ENCODE measurements at places on chromosomes 6 and 20.

GRCh38 chr6:146381486-146381885 is 162.1 kb upstream of the RAB32 start:
- DNase-seq: no peak

DNA sequence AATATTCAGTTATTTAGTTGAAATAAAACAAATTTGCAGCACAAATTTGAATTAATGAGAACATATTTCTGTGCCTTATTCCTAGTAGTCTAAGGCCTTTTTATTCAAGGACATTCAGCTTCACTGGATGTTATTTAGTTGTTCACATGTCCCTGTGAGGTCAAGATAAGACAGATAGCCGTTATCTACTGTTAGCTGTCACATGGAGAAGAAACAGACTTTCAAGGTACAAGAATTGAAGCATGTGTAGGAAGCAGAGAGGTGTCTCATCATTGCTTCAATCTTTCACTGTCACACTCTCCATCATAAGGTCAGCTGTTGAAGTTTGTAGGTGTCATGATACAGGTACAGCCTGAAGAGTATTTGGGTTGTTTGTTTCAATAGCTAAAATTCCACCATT is 112.9 kb upstream of the JAG1 start:
- DNase-seq: no peak

DNA sequence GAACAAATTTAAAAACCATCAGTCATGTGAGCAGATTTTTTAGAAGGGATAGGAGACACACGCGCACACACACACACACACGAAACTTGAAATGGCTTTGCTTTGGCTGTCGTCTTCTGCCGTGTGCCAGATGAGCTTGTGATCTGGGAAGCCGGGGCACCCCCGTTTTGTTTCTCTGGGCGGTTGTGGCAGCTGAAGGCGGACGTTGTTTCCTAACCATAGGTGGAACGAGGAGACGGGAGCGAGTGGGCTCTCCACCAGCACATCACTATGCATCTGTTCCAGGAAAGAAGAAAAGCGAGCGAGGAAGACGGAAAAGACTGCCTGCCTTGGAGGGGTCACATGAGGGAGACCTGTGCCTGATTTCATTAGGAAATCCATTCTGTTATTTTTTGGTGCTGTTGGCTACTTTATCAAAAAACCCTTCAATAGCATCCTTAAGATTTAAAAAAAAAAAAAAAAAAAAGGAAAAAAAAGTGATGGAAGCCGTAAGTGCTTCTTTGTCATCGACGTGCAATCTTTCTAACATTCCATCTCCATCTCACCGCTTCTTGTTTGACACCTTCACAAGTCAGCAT is 142.1 kb downstream of the DTNBP1 start:
- no peak for DNase-seq

GRCh38 chr6:48090546-48090945 is 20.5 kb downstream of the PTCHD4 start:
- DNase-seq: no peak

GRCh38 chr6:135941275-135942025 is 89.9 kb downstream of the PDE7B start:
- no peak for DNase-seq

DNA sequence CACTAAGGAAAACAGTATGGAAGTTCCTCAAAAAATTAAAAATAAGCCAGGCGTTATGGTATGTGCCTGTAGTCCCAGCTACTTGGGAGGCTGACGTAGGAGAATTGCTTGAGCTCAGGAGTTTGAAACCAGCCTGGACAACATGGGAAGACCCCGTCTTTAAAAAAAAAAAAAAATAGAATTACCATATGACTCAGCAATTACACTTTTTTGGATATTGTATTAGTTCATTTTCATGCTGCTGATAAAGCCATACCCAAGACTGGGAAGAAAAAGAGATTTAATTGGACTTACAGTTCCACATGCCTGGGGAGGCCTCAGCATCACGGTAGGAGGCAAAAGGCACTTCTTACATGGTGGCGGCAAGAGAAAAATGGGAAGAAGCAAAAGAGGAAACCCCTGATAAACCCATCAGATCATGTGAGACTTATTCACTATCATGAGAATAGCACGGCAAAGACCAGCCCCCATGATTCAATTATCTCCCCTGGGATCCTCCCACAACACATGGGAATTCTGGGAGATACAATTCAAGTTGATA is 10.8 kb upstream of the SMIM29 start:
- no peak for DNase-seq

DNA sequence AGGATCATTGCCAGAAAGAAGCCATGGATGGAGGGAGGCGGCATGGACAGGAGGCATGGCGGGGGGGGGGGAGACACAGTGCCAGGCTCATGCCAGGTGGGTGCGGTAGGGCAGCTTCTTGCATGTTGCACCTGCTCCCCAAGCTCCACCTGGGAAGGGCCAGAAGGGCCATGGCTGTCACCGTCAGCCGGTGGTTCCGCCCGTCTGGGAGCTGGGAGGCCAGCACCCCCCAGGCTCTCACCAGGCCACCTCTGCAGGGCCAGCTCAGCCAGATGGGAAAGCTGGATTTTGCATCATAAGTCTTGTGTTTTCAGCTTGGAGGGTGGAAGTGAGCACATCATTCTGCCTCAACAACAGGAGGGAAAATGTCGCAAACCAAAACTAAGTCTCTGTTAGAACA is 404.7 kb downstream of the TAF4 start:
- DNase-seq: no peak

DNA sequence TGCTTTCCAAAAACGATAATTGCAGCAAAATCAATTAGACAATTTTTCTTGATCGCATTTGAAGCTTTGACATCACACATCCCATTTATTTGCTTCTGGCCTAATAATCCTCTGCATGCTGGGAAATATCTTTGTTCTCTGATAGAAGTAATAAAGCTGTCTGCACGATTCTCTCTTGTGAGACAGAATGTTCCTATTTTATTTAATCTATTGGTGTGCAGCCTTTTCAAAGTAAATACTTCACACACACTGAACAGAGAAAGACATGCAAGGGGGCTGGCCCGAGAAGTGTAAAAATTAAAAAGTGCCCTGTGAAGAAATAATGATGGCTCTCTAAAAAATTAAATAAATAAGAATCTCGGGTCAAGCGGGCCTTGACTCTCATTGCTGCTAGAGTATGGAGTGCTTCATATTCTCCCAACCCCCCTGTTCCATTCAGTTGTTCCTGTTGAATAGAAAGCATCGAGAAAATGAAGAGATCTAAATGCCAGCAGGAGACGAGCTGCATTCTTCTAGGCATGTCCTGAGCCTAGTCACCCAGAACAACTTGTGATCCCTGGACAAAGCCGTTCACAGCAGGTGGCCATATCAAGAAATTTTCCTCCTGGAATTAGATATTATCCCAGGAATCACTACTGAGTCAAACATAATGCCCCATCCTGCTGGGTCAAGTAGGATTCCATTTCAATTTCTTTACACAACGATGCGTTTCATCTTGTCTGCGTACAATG is 625.9 kb upstream of the EPHA7 start:
- DNase-seq: no peak

DNA sequence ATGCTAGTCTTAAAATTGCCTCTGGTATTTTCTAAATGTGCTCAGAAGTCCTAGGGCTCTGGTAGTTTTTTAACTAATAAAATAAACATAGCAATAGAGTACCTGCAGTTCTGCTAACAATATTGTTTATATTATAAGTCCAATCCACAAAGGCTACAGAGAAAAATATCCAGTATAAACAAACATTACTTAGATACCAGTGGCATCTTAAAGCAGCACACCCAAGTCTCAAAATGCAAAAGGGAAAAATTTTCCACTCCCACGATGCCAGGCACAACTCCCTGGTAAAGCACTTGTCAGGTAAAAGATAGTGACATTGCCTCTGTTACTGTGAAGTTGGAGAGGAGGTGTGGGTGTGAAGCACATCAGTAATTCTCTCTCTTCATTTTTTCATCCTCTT is 123.3 kb downstream of the OGFRL1 start:
- DNase-seq: no peak

DNA sequence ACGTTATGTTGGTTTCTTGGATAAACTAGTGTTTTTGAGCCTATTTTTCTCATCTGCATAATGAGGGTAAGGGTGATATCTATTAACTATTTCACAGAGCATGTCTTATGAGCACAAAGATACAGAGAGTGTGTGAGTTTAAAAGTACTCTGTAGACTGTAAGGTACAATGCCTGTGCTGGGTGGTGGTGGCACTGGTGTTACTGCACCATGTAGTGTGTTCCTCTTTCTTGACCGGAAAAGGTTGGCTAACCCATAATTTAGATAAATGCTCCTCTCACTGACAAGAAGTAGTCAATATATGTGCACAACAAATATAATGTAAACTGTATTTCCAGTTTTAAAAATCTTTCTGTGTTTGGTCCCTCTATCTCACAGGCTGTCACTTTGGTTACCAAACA is 116.2 kb upstream of the MMS22L start:
- no peak for DNase-seq

GRCh38 chr6:80174900-80175572 is 68.6 kb downstream of the BCKDHB start:
- no peak for DNase-seq

DNA sequence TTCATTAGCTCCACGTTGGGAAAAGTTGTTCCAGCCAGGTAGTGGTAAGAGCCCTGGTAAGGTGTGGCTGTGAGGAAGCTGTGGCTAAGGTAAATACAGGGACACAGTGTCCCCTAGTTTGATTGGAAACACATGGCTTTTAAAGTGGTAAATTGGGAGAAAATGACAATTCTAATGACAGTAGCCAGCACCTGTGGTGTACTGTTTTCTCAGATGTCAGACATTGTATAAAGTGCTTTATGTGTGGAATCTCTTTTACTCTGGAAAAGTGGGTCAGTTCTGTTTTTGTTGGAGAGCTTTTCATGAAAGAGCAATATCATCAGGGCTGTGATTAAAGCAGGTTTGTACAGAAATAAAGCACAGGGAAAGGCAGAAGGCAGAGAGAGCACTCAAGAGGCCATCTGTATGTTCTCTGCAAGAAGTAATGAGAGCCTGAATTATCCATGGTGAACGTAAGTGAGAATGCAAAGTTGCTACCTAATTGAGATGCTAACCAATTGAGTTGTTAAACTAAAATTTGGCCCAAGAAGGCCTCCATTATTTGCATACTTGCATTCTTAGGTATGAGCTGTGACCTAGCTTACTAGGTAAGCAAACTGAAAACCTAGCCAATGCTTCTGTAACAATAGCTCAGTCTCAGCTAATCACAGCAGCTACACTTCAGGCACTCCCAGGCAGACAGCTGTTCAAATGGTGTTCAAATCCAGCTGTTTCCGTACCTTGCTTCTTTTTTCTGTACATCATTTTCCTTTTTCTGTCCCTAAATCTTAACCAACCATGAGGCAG is 28.2 kb downstream of the MRAP2 start:
- no peak for DNase-seq

DNA sequence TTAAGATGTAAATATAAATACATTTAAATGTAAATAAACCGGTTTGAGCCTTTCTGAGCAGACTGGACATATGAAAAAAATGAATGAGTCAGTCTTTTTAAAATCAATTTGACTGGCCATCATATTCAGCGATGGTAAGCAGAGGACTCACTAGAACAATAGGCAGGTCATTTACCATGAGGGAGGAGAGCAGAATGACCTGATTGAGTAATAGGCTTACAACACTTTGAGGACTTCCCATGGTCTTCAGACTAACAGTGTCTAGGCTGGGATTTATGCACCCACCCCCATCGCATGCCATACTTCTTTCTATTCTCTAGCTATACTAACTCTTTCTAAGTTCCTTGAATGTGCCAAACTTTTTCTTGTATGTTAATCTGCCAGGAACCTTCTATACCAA is 241.9 kb upstream of the RAB32 start:
- DNase-seq: no peak

- DNase-seq: no peak
Measured at GRCh38 chr20:54293526-54293925, 85.6 kb downstream of the PFDN4 start.

DNA sequence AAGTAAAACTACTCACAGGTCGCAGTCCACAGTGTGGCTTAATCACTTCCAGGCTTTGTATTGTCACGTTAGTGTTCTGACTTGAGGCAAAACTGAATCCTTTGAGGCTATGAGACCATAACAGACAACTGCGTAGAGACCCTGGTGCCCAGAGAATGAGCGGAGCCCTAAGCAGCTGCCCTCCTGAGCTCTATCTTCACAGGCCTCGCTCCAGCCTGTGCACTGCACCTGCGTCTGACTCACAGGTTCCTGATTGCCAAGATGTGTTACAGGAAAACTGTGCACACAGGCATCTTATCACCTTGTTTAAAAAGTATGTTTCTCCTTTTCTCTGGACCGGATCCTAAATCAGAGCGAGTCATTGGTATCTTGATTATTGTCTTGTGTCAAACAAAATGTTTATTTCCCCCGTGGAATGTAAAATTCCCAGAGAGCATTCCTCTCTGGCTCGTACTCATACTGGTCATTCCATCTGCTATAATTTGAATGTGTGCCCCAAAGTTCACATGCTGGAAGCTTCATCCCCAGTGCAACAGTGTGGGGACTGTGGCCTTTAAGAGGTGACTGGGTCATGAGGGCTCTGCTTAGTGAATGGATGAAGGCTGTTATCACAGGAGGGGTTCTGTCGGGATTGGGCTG is 25.7 kb downstream of the PRR18 start:
- DNase-seq: no peak

DNA sequence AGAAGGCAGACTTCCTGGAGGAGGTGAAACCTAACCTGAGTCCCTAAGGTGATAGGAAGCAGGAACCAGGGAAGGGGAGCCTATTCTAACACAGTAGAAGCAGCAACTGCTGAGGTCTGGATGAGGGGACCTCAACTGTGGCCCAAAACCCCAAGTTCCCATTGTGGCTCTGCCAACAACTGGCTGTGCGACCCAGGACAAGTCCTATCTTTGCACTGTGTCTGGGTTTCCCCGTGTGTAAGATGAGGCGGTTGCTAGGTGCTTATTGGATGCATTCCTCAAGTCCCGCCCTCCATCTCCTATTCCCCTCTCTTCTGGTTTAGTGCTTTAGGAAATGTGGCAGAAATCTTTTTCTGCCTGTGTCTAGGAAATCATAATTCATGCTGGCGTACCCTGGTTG is 52.2 kb upstream of the TTPAL start:
- DNase-seq: no peak

DNA sequence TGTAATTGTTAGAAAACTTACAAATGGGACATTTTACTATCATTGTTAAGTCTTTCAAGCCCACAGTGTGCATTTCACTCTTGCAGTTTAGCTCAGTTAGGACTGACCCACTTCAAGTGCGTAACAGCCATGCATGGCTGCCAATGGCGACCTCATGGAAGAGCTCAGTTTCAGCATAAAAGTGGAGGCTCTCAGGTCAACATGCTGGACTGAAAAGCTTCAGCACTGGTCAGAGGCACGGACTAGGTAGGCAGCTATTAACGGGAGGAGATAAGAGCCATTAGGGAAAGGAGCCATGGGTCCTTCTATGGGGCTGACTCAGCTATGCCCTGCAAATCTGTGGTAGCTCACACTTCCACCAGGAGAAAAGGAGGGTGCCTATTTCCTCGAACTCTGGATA is 101.8 kb downstream of the TTLL2 start:
- no peak for DNase-seq

GRCh38 chr20:51697096-51697826 is 70.9 kb downstream of the ATP9A start:
- no peak for DNase-seq

- no peak for DNase-seq
Measured at GRCh38 chr6:85679445-85680123, 36.9 kb upstream of the SYNCRIP start.

GRCh38 chr6:125273965-125274364 is 27.8 kb downstream of the HDDC2 start:
- no peak for DNase-seq

- DNase-seq: no peak
Measured at GRCh38 chr6:28711788-28712341, 186.2 kb downstream of the GPX5 start.

- peak; percentile 72 for DNase-seq
Measured at GRCh38 chr6:34235307-34236130, 1.2 kb upstream of the HMGA1 start.

GRCh38 chr20:15942130-15942529 is 631.1 kb downstream of the KIF16B start:
- DNase-seq: no peak
